RPMI7951 (cell line): ENCODE measurements at places on chromosomes 3 and 15. TPM values are rescaled to one million over a fixed set of nuclear protein-coding genes. Genes with fewer than 3 reads are reported as not detected.

DNA sequence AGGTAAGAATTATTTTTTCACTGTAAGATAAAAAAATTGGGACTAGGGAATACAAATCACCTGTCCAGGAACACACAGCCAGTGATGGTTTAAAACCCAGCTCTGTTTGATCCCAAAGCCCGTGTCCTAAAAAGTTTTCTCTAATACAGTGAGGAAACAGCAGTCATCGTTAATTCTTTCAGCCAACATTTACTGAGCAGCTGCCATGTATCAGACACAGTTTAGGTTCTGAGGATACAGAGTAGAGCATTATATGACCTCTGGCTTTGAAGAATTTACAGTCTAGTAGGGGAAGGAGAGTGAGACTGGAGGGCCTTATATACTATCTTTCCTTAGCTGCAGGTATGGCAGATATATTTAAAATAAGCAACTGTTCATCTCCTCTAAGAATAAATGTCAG lies 82.7 kb downstream of the KCNMB2 start:
- DNase-seq = no peak

DNA sequence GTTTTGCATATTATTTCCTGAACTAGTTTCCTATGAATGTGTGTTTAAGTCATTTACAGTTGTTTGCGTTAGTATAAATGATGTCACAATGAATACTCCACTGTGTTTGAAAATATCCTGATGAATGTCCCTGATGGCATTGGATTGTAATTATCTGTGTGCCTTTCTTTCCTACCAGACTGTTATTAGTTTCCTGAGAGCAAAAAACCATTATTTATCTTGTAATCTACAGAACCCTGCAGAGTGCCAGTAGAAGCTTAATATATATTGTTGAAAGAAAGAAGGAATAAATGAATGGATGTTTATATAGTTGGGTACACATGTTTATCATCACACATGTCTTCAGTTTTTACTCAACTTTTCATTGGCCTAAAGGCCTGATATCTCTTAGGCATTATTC lies 312.6 kb downstream of the AGBL1 start:
- no peak for DNase-seq

DNA sequence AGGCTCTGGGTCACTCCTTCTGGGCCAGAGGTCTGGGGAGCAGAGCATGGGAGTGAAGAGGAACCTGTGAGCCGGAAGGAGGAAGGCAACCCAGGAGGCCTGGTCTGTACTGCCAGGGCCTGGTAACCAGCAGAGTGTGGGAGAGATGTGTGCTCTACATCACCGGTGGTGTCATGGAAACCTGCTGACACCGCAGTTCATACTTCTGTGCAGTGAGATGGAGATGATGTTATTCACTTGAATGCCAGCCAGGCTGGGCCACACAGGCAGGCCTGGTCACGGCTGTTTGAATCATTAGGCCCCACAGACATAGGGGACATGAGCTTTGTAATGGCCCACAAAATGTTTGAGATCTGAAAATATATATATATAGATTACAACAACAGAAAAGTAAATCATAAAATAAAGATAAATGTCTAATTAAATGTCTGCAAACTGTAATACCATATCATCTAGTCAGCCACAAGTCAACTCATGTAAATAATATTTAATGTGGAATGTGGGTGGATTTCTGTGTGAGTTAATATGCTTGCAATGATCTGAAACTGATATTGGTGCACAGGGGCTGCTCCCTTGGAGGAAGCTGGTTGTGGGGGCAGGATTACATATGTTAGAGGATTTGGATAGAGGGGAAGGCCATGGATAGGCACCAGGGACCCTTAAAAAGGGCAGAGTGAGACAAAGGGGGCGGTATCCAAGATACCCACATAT lies 108.5 kb upstream of the PFN2 start:
- DNase-seq = peak; percentile 91

DNA sequence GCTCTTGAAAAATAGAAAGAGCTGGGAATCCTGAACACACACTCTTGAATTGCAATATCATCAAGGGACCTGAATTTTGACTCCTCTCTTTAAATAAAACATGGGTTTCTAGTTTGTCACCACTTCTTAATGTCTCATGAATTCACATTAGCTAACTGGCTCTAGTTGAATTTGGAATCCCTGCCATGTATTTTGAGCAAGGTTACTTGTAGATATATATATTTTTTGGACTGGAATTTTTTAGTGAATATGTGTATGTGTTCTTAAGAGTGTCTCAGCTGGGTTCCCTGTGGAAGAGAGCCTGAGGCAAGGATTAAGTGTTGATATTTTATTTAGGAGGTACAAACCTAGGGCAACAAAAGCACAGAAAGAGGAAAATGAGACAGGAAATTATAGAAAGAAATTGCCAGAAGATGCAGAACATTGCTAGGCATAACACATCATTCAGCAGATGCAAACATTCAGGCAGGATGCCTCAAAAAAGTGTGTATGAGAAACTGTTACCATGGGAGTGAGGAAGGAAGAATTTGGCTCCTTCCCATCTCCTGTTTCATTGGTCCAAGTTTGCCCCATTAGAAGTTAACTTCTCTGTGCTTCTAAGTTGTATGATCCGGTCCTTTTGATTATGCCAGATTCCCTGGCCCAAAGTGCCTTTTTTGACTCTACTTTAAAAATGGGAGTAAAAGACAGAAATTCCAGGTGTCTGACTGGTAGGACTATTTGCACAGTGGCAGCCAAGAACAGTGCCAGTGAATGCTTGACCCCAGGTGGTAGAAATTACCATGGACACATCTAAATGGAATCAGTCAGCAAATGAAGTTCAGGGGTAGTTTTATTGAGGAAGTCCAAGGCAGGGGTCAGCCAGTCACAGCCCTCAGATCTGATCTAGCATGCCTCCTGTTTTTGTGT lies 253.7 kb upstream of the TGFBR2 start:
- no peak for DNase-seq

DNA sequence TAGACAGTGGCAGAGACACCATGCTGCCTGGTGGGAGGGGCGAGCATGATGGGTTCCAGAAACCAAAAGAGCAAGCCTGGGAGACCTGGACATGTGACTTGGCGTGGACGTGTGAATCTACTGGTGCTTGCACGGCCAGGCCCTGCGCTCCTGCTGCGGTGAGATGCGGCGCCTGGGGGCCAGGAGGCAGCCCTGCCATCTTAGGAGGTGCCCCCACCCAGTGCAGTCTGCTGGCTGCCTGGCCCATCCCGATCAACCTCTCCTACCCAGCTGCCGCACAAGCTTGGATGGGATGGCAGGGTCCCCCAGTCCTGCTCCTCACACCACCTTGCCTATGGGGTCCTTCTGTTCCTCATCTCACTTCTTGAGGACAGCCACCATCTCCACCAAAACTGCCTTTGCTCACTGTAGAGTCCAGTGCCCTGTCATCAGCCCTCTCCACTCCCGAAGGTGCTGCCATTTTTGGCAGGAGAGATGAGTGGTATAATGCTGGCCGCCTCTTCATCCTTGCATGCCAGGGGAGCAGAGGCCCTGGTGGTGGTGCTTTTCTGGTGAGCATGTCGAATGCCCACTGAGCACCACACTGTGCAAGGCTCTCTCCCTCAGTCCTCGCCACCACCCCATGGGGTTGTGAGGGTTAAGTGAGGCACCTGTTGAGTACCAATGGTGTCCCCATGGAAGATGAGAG lies 3.1 kb upstream of the ABTB1 start:
- no peak for DNase-seq

- peak; percentile 82 for DNase-seq
Measured at GRCh38 chr15:50145451-50145872, 26.4 kb upstream of the ATP8B4 start.

DNA sequence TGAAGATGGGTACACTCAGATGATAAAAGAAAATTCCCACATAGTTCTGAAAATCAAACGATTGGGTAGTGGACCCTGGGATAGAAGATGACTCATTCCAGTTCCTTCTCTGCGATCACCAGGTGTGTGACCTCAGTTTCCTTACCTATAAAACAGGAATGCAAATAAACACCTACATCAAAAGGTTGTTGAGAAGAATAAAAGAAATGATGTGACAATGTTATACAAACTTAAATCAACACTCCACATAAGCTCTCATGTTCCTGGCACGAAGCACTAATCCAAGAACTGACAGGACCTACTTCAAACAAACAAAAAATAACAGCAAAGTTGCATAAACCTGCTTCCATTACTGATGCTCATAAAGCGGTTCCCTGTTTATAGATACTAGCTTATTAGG lies 69.2 kb downstream of the RORA start:
- DNase-seq = no peak

- no peak for DNase-seq
Measured at GRCh38 chr3:98829246-98829832, 66.2 kb downstream of the ST3GAL6 start.

DNA sequence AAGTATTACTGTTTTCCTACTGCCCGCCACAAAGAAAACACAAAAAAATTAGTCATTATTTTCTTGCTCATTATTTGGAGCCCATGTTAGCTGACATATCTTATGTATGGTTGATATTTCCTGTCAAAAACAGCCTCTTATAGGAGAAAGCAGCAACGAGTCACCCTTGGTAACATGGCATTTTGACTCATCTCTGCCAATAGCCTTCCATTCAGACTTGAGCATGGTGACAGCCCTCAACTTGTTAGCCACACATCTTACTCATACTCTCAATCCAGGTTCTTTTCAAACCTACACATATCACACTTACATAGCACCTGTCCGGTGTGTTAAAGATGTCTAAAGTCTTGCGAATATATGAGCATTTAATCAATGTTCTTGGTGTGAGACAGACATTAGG lies 109.4 kb upstream of the SAMMSON start:
- DNase-seq = peak; percentile 10

- DNase-seq = no peak
Measured at GRCh38 chr3:44105571-44105970, 136.1 kb upstream of the TOPAZ1 start.

GRCh38 chr3:57007521-57008460 lies 52.7 kb upstream of the SPATA12 start:
- peak; percentile 85 for DNase-seq

GRCh38 chr3:108315767-108316301 lies 19.5 kb downstream of the HHLA2 start:
- DNase-seq = no peak

- no peak for DNase-seq
Measured at GRCh38 chr3:151483961-151484520, 23.2 kb upstream of the IGSF10 start.

DNA sequence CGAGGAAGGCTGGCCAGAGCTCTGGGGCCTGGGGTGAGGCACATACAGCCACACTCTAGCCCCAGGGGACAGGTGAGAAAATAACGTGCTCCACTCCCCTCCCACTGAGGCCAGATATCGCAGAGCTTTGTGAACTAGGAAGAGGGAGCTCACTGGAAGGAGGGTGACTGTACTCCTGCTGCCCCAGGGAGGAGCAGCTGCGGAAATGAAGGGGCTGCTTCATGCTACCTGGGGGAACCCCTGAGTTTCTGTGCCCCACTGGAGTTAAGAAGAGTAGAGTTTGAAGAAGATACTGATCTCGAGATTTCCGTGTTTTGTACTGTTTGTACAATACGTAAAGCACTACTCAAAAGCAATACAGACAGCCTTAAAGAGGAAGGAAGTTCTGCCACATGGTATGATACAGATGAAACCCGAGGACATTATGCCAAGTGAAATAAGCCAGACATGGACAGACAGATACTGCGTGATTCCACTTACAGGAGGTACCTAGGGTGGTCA lies 44.6 kb downstream of the CMTM6 start:
- no peak for DNase-seq

GRCh38 chr3:71226565-71227269 lies 356.8 kb downstream of the FOXP1 start:
- DNase-seq = peak; percentile 87

- DNase-seq = no peak
Measured at GRCh38 chr3:72550582-72551262, 297.5 kb downstream of the SHQ1 start.

DNA sequence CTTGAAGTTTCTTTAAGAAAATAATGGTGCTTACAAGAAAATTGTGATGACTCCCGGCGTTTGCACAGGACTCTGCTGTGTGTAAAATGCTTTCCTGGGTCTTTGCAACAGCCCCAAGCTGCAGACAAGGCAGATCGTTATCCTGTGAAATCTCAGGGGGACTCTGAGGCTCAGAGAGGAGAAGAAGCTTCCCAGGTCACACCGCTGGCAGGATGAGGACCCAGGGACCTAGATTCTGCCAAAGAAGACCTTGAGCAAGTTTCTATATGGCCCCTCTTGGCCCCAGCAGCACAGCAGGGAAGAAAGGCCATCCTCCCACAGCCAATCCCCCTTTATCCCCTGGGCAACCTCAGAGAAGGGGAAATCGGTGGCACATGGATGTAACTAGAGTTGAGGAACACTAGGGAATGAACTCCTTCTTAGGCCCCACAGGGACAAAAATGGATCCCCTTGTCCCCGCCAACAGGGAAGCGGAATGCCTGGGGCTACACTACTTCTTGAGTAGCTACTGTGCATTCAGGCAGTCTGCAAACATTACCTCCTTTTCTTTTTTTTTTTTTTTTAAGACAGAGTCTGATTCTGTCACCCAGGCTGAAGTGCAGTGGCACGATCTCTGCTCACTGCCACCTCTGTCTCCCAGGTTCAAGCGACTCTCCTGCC lies 72.8 kb downstream of the CPN2 start:
- DNase-seq = no peak

DNA sequence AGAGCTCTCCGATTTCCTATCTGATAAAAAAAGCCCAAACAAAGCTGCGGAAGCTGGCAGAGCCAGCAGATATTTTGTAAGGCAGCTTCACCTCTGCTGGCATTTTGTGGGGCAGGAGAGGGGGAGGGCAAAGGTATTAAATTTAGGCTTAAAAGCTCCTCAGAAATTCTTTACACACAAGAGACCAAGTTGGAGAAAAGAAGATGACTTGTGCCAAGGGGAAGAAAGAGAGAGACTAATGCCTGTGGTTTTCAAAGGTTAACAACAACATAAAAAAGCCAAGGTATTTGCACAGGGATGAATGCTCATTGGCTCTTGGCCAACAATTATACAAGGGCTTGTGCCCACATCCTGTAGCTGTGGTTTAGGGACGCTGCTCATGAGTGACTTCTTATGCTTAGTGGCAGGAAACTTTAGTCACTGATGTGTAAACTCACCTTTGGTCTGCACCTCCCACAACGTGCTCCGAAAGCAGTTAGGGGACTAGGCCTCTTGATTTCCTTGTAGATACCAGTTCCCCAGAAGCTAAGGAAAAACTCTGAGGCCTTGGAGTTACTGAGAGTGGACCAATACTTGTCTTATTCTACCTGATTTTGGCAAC lies 152.9 kb downstream of the TPRG1 start:
- DNase-seq = peak; percentile 100

DNA sequence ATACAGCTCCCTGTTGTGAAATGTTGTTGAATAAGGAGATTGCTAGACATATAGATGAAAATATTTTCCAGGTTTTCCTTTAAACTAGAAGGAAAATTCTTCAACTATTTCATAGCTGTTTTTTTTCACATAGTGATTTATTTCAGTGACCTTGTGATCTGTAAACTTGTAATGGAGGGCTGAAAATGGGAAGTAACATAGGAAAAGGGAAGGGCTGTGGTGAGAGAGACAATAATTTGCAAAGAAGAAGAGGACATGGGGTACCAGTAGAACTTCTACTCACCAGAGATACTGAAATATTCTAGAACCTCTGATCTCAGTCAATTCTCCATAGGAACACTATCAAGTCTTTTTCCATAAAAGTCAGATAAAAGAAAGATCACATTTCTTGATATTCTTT lies 60.4 kb downstream of the PLS1 start:
- DNase-seq = no peak

- peak; percentile 49 for DNase-seq
Measured at GRCh38 chr3:9727041-9727595, 4.4 kb upstream of the BRPF1 start.

- peak; percentile 89 for DNase-seq
Measured at GRCh38 chr3:59424268-59425010, 374.6 kb upstream of the CFAP20DC start.

Gene SEMA3F
- total RNA-seq = 1.5 and 1.9 TPM in 2 replicates

Gene NANOGP8
- total RNA-seq = not detected in 2 replicates

Gene HTR3E
- not detected in 2 replicates for total RNA-seq

Gene DISP2
- total RNA-seq = 0.24 and 0.59 TPM in 2 replicates

Gene COL8A1
- total RNA-seq = 22.5 and 25.1 TPM in 2 replicates

Gene CMTM6
- total RNA-seq = 203 and 270 TPM in 2 replicates
